ENCODE measurements at places on chromosomes 7 and 10.

DNA sequence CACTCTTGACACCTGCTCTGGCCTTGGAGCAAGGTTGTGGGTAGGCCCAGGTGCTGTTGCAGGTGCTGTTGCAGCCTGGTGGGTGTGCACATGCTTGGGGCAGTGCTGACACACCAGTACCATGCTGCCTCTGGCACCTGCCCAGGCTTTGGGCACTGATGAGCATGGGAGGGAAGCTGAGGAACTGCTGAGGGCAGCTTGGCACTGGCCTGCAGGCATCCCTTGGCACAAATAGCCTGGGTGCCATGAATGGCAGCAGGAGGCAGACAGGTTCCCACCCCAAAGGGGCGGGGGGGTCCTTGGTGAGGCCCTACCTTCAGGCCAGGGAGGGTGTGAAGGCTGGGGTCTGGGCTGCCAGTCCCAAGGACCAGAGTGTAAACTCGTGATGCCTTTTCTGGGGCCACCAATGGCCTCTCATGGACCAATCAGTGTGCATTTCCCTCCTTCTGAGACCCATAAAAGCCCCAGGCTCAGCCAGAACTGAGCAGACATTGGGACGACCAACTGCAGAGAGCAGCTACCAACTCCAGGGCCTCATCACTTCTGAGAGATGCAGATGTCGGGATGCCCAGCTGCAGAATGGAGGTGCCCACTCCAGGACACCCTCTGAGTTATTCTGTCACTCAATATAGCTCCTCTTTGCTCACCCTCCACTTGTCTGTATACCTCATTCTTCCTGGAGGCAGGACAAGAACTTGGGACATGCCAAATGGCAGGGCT lies 547.4 kb downstream of the ZWINT start:
- no peak for DNase-seq

GRCh38 chr7:38773430-38773829 lies 135.6 kb downstream of the VPS41 start:
- no peak for DNase-seq

DNA sequence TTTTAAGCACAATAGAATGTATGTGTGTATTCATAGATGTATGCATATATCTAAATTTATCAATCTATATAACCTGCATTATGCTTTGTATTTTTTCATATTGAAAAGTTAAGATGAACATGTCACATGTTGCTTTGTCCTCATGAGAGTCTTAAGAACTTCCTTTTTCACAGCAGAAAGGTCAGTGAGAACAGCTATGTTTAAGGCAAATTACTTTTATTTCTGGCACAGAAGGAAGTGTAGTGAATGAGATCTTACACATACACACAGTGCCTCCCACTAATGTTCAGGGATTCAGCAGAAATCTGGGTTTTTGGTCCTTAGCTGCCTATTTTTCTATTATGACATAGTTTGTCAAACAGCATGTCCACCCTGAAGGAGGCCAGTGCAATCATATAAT lies 134.8 kb downstream of the TMEM26 start:
- DNase-seq = no peak

DNA sequence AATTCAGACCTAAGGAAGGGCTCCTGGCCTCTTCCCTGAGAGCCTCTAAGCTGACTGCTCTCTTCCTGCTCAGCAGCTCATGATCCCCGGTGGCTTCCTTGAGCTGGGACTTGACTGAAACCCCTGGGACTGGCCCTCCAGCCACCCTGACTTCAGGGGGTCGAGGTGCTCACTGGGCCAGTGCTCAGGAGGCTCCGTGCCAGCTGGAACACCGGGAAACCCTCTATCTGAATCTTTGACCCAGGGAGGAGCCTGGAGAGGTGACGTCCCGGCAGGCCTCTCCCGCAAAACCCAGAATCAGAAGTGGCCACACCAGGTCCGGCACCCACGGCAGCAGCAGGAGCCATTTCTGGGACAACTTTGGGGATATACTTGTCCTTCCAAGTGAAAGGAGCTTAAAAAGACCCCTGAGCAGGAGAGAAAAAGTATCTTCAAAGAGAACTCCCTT lies 110.7 kb downstream of the WDR37 start:
- DNase-seq = no peak
